Kidney (tissue), 22 donors: ENCODE measurements at places on chromosomes 3 and 15. TPM values are rescaled to one million over a fixed set of nuclear protein-coding genes. Genes with fewer than 3 reads are reported as not detected.

The GPR176 gene
- 7.6 TPM for total RNA-seq

The PRR20G gene
- not detected for total RNA-seq

The KIF15 gene
- 0.72 TPM for total RNA-seq

The IMPG2 gene
- 0.85 TPM for total RNA-seq

The PSTPIP1 gene
- 22.1 TPM for total RNA-seq

The CCDC54 gene
- total RNA-seq: not detected

The PLSCR5 gene
- total RNA-seq: not detected

The GCSAM gene
- total RNA-seq: 0.88 TPM

The CACNA2D2 gene
- total RNA-seq: 3.6 TPM

The RTP4 gene
- total RNA-seq: 8.4 TPM

The CYP8B1 gene
- 10.4 TPM for total RNA-seq

The CDAN1 gene
- total RNA-seq: 13.1 TPM

The ESYT3 gene
- total RNA-seq: 5.3 TPM
